ENCODE measurements at places on chromosomes 5 and 9. TPM values are rescaled to one million over a fixed set of nuclear protein-coding genes. Genes with fewer than 3 reads are reported as not detected.

RHOBTB3 gene
- total RNA-seq: 86.9 TPM

TSSK1B gene
- total RNA-seq: 1.4 TPM

TMC1 gene
- total RNA-seq: 0.36 TPM

GARIN3 gene
- total RNA-seq: not detected

SUSD1 gene
- total RNA-seq: 16.4 TPM

PDGFRB gene
- total RNA-seq: 180 TPM

EGR1 gene
- total RNA-seq: 1.6 TPM
